ENCODE measurements at places on chromosomes 1 and 21. TPM values are rescaled to one million over a fixed set of nuclear protein-coding genes. Genes with fewer than 3 reads are reported as not detected.

DNA sequence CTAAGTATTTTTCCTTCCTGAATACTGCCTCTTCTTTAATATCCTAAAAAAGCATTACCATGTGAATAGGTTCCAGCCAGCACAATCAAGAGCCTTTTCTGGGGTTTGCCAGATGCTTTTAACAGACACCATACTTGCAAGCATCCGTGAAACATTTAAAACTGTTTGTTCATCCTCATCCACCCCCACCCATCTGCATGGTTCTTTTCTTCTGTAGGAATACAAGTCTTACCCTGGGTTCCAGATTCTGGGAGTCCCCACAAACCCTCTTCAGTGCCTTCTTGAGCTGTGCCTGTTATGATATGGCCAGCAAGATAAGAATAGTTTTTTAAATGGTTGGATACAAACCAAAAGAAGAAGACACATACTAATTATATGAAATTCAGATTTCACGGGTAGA is 354.9 kb upstream of the PLXNA2 start:
- no peak for DNase-seq

DNA sequence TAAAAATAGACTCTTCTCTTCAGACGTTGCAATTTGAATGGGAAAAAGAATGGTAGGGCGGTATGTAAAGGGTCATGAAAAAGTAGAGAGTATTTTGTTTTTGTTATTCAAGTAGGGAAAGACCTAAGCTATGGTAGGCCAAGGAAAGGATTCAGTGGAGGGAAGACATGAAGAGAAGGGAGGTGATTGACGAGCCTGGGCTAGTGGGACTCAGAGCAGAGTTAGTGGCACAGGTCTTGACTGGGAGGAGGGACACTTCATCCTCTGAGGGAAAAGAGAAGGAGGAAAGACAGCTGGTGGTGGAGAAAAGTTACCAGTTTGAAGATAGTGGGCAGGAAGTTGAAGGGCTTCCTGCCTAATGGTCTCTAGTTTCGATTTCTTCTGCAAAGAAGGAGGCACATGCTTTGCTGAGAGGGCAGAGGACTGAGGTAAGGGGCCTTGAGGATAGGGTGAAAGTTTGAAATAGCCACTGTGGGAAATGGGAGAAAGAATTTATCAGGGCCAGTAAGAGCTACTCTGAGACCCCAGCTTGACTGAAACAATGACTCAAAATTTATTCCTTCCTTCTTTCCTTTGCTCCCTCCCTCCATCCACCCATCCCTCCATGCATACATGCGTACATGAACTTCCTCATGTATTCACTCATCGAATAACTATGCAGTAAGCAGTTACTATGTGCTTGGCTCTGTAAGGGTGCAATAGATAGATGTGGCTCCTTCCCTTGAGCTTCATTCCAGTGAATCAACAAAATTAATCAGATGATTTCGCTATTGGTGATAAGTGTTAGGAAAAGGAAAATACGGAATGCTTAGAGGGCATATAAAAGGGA is 4.2 kb downstream of the CD48 start:
- no peak for DNase-seq

GRCh38 chr1:15633756-15634420 is 16.6 kb downstream of the DDI2 start:
- no peak for DNase-seq

Gene PTPRU
- total RNA-seq, result 26.8 TPM

- no peak for DNase-seq
These were observed 7.8 kb upstream of the ARTN start for GRCh38 chr1:43925846-43926245.

DNA sequence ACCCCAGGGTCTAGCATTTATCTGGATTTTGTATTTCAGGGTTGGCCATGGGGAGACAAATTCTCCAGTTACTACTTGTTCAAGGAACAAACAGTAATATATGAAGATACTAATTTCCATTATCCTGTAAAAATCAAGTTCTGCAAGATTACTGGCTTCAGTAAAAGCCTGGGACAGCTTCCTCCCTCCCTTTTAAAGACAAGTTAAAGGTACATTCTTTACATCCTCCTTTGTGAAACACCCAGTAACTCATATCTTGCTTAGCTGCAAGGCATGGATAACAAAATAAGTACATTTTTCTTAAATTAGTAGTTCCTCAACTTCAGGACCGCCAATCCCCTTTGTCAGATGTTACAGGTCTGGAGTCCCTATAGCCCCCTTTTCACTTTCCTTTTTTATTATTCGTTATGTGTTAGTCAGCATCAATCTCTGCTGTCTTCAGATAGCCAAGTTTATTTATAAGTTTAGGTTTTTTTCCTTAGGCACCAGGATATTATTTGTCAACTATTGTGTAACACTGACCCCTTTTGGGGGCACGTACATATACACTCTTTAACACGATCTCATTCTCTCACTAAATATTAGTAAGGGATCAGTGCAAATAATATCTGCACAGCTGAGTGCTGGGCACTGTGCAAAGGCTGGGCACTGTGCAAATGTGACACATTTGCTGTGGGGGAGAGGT is 9.8 kb downstream of the ERRFI1 start:
- no peak for DNase-seq

DNA sequence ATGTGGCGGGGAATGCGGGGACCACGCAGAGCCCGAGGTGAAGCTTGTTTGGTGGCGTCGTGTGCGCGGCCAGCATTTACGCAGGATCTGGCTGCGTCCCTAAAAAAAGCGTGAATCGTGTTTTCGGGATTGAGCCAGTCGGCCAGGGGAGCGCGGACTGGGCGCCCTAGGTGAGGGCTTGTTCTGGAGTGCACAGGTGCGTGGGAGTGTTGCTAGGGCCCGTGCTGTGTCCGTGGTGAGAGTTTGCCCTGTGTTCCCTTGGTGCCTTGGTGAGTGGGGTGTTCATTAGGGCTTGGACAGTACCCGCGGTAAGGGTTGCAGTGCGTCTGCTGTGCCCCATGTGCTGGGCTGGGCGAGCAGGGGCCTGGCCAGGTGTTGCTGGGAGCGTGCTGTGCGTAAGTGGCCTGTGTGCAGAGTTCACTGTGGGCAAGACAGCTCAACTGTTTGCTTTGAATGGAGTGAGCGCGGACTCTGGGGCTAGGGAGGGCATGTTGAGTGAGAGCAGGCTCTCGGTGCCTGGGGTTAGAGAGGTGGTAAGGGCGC is 673 bp downstream of the CD46 start:
- DNase-seq, result peak; percentile 71

GRCh38 chr21:30917557-30917956 is 36.2 kb upstream of the KRTAP11-1 start:
- DNase-seq, result no peak

DNA sequence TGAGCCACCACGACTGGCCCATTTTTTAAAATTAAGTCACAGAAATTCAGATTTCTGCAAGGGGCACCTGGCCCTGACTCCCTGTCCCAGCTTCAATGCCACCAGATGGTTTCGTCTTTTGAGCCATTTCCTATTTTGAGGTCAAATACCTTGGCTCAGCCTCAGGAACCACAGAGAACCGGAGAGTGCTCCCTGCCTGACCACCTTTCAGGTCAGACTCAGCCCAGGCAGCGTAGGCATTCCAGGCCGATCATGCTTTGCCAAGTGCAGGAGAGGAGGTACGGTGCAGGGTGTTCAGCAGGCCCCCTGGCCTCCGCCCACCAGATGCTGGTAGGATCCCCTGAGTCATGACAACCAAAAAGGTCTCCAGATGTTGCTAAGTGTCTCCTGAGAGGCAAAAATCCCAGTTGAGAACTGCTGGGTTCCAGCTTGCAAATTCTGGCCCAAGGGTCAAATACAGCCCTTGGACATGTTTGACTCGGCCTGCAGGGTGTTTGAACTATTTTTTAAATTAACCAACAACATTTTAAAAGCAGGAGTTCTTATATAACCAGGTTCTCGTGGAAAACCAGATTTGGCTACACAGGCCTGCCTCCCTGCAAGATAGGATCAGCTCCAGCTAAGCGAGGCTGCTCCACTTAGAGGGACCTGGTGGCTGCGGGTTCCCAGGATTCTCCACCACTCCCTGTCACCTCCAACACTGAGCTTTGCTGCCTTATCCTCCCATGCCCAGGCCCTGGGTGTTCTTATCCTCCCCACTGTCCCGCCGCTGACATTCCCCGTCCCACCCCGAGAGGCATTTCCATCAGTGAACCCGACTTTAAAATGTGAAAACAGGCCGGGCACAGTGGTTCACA is 61.9 kb upstream of the TARDBP start:
- DNase-seq, result no peak

Measured in MCF 10A (cell line).